Stomach (tissue), 19 donors: ENCODE measurements at places on chromosomes 7 and 10.

DNA sequence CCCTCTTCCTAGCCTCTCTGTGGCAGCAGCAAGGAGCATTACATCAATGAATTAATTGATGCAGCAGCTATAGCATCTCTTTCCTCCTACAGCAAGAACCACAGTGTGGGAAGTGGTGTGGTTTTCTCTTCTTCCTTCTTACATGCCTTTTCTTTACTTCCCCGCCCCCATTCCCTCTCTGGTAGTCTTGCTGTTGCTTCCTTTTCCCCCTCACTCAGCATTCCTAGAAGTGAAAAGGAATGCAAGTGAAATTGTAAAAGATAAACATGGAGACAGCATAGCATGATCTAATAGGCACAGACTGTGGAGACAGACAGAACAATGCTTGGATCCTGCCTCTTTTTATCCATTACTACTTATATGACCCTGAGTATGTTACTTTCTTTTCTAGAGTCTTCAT, 370.5 kb upstream of the BMPER start:
- H3K36me3 ChIP-seq, result no peaks in the 10 kb centered on the region
- H3K4me1 ChIP-seq, result no peaks in the 10 kb centered on the region
- H3K27ac ChIP-seq, result no peak overlapping the region
- H3K27me3 ChIP-seq, result no peaks in the 10 kb centered on the region
- peak; percentile 30 for DNase-seq

DNA sequence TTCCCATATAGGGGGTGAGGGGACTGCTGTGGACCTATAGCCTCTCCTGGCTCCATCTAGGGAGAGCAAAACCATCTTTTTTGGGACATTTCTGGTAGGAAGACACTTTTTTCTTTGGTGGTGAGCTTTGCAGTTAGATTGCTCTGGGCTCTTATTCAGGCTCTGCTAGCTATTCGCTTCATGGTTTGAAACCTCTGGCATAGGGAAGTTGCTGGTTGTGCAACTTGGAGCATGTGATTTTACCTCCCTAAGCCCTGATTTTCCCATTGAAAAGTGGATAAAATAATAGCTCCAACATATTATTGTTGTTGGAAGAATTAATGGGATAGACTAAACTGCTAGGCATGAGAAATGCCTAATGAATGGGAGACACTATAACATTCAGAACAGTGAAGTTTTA, 69.6 kb downstream of the CYP26A1 start:
- H3K4me1 ChIP-seq, result no peaks in the 10 kb centered on the region
- H3K36me3 ChIP-seq, result no peaks in the 10 kb centered on the region
- H3K27me3 ChIP-seq, result no peaks in the 10 kb centered on the region
- DNase-seq, result no peak

- H3K4me1 ChIP-seq, result peaks cover 24% of the 10 kb centered on the region
- no peak overlapping the region for H3K27ac ChIP-seq
- H3K4me3 ChIP-seq, result no peak overlapping the region
- DNase-seq, result peak; percentile 26
- H3K36me3 ChIP-seq, result peaks cover 19% of the 10 kb centered on the region
Observed at GRCh38 chr10:46550076-46550790, 6.2 kb downstream of the GPRIN2 start.

DNA sequence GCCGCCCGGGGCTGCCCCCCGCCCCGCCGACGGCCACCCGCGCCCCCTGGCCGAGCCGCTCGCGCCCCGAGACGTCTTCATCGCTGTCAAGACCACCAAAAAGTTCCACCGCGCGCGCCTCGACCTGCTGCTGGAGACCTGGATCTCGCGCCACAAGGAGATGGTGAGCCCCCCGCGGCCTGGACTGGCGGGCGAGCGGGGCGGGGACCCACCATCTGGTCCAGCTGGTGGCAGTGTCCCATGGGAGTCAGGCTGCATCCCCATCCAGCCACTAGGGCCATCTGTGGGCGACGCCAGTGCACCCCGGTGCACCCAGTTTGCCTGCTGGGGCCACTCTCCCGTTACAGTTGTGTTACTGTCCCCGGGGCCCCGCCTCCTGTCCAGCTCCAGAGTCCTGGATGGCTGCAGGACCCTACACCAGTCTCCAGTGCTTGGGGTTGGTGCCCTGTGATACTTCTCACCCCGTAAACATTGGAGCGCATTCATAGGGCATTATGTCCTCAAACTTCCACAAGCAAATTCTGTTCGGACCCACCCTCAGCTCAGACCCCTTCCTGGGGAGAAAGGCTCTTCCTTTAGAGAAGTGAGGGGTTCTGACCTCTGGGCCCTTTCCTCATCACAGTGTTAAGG, 672 bp downstream of the LFNG start:
- peak overlapping the region; percentile 92 for H3K27ac ChIP-seq
- peak overlapping the region; percentile 78 for H3K4me3 ChIP-seq
- DNase-seq, result no peak
- peaks cover 65% of the 10 kb centered on the region for H3K4me1 ChIP-seq

GRCh38 chr7:28933846-28934320, 24.2 kb downstream of the TRIL start:
- H3K4me1 ChIP-seq, result peaks cover 13% of the 10 kb centered on the region
- H3K27me3 ChIP-seq, result no peaks in the 10 kb centered on the region
- no peaks in the 10 kb centered on the region for H3K36me3 ChIP-seq
- H3K4me3 ChIP-seq, result no peak overlapping the region

GRCh38 chr7:15399441-15399840, 162.4 kb downstream of the AGMO start:
- no peaks in the 10 kb centered on the region for H3K36me3 ChIP-seq
- H3K4me3 ChIP-seq, result no peak overlapping the region
- no peak for DNase-seq
- H3K27ac ChIP-seq, result no peak overlapping the region
- no peaks in the 10 kb centered on the region for H3K4me1 ChIP-seq

DNA sequence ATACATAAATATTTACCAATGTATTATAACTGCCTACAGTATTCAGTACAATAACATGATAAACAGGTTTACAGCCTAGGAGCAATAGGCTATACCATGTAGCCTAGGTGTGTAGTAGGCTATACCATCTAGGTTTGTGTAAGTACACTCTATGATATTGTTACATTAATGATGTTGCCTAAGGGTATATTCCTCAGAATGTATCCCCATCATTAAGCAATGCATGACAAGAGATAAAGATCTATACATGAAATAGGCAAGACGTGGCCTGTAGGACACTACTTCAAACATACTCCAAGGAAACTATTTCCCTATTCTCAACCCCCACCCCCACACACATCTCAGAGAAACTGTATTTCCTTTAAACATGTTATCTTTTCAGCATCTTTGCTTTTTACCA, 15.3 kb upstream of the ADAM22 start:
- no peak for DNase-seq
- no peak overlapping the region for H3K27ac ChIP-seq
- no peak overlapping the region for H3K4me3 ChIP-seq
- no peaks in the 10 kb centered on the region for H3K36me3 ChIP-seq
- no peaks in the 10 kb centered on the region for H3K27me3 ChIP-seq

- H3K4me3 ChIP-seq, result no peak overlapping the region
- DNase-seq, result no peak
- H3K27me3 ChIP-seq, result no peaks in the 10 kb centered on the region
Observed at GRCh38 chr10:30788307-30788706, 158.8 kb upstream of the LYZL2 start.

- H3K36me3 ChIP-seq, result no peaks in the 10 kb centered on the region
- no peak overlapping the region for H3K4me3 ChIP-seq
Observed at GRCh38 chr7:113161050-113161449, 42.7 kb upstream of the SMIM30 start.
